Pericardium fibroblast (primary cell): ENCODE measurements at places on chromosomes 4 and X. TPM values are rescaled to one million over a fixed set of nuclear protein-coding genes. Genes with fewer than 3 reads are reported as not detected.

The FAT1 gene
- 35.8 and 97.3 TPM in 2 replicates for total RNA-seq

The TGIF2LX gene
- total RNA-seq = not detected in 2 replicates

The CASK gene
- total RNA-seq = 14.4 and 28.1 TPM in 2 replicates

The ATP2B3 gene
- total RNA-seq = not detected in 2 replicates

The HEPH gene
- 23.2 and 26.9 TPM in 2 replicates for total RNA-seq

The LAMTOR3 gene
- 16.5 and 32.1 TPM in 2 replicates for total RNA-seq
